ENCODE measurements at places on chromosomes 13 and 19. TPM values are rescaled to one million over a fixed set of nuclear protein-coding genes. Genes with fewer than 3 reads are reported as not detected.

The PALM3 gene
- total RNA-seq: 6.6 TPM

The FPR3 gene
- 7.8 TPM for total RNA-seq

The TUBA3C gene
- not detected for total RNA-seq

The UGGT2 gene
- total RNA-seq: 23.0 TPM

The CLEC11A gene
- total RNA-seq: 11.0 TPM

The CFAP97D2 gene
- total RNA-seq: not detected

The B3GNT3 gene
- total RNA-seq: 1.0 TPM

The FXYD3 gene
- total RNA-seq: not detected

The SLC25A41 gene
- 0.14 TPM for total RNA-seq

The PSG1 gene
- not detected for total RNA-seq

The HCN2 gene
- total RNA-seq: 0.05 TPM

The LIM2 gene
- total RNA-seq: not detected

The SMIM17 gene
- total RNA-seq: not detected

The WDR62 gene
- 0.59 TPM for total RNA-seq

DNA sequence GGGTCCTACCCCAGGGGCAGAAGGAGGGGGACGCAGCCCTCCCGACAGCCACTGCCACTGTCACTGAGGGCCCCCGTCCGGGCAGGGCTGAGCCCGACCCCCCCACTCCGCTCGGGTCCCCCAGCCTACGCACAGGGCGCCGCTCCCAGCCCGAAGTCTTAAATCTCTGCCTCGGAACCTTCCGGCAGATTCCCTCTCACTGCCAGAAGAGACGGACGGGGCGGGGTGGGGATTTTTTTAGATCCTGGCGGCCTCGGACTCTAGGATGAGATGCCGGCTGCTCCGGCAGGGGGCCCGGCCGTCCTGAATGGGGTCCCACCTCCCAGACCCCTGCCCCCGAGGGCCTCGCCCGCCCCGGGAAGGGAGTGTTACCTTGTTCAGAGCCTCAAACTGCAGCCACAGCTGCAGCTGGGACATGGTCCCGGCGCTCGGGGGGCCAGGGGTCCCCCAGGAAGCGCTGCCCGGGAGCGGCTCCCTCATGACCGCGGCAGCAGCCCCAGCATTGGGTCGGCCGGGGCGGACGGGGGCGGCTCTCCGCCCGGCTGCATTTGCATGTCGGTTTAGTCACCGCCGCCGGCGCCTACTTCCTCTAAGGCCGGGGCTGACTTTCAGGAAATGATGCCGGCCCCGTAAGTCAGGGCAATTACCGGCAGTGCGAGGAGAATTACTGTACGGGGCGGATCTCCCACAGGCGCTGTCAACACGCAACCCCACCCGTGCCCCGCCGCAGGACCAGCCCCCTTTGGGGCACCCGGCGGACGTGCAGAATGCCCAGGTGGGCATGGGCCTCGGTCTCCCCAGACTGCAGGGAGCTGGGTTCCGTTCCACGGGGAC lies 28.1 kb downstream of the GPX4 start:
- DNase-seq: peak; percentile 49

DNA sequence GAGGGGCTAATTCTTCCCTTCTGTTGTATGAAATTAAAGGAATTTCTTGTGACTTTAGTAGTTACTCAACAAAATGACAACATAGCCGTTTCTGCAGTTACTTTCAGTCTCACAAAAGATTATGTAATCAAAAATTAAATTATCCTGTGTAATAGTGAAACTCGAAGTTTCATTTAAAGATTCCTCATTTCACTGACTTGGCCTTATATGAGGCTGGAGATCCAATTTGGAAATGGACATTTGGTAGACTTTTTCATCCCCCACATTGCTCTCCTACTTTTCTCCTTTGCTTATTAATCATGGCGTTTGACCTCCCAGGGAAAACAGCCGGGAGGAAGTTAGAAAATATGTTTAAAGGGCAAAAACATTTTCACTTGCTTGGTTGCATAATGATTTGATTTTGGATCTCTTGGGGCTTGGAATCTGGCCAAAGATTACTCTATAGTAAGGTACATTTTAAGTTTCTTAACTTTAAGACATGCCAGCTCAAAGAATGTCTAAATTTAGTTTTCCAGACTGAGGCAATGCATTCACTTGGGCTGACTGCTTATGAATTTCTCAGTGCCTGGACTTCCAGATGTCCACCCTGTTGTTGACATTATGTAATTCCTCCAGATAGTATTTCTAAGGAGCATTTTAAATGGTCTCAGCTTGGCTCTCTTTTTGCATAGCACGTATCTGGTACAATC lies 1364.9 kb upstream of the MIR17HG start:
- DNase-seq: no peak

GRCh38 chr19:40200341-40201099 lies 9.3 kb downstream of the MAP3K10 start:
- no peak for DNase-seq

DNA sequence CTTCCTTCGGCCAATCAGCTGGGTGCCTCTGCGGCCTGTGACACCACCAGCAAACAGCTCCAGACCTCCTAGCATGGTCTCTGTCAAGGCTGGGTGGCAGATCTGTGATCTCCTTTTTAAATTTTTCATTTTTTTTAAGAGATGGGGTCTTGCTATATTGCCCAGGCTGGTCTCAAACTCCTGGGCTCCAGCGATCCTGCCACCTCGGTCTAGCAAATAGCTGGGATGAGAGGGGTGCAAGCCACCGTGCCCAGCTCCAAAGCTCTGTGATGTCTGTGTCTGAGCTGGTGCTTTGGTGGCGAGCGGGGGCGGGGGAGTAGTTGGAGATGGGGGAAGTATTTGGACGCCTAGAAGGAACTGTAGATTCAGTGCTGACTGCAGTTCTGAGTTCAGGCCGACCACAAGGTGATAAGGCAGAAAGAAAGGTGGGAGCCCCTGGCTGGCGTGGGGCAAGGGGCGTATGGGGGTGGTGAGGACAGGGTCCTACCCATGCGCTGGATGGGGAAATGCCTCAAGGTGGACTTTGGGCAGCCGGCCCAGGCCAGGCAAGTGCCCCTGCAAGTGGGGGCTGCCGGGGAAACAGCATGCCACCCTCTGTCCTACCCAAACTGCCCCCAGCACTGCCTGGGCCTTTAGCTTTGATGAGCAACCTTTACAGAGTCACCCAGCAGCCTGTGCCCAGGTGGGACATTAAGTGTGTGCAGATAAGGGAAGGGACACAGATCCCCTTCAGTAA lies 5.5 kb downstream of the DPP9 start:
- DNase-seq: no peak

GRCh38 chr19:1411255-1412191 lies 4.1 kb downstream of the DAZAP1 start:
- DNase-seq: no peak

- DNase-seq: no peak
Measured at GRCh38 chr19:313988-314815, 23.0 kb upstream of the PLPP2 start.

GRCh38 chr13:78238911-78239310 lies 320.3 kb upstream of the EDNRB start:
- no peak for DNase-seq

GRCh38 chr19:3573162-3573857 lies 566 bp downstream of the HMG20B start:
- no peak for DNase-seq

- DNase-seq: no peak
Measured at GRCh38 chr13:41785402-41786172, 175.3 kb downstream of the VWA8 start.

GRCh38 chr13:19519049-19519448 lies 42.3 kb downstream of the TPTE2 start:
- no peak for DNase-seq

- DNase-seq: peak; percentile 61
Measured at GRCh38 chr19:1945899-1946298, 4.9 kb downstream of the CSNK1G2 start.

GRCh38 chr13:104297075-104297474 lies 1230.9 kb upstream of the SLC10A2 start:
- DNase-seq: no peak

DNA sequence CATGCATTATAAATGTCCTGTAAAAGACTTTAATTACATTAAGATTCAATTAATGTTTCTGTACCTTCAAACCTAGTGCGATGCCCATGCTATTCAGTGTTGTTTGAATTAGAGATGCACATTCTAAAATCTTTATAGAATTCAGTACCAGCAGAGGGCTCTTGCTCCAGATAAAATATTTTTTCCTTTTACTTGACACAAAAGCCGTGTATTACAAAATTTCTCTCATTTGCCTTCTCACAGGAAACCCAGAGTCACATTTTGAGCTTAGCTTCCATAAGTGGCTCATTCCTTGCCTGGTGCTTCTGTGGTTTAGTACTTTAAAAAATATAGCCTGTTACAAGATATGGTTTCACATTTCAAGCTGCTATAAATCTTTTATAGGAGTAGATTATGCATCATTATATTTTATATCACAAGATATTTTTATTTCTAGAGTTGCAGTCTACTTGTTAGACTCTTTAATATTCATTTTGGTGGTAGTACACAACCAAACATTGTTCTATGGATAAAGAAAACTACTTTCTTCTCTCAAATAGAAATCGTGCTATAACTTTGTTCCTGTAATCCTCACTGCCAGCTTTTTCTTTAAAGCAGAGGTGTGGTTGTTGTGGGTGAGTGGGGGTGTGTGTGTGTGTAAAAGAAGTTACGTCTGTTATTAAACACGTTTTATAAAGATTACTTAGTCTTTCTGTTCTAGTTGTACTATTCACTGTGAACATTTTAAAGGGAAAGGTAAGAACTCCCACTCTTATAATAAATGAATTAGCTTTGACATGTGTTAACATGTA lies 101.4 kb downstream of the RNF17 start:
- DNase-seq: no peak

- no peak for DNase-seq
Measured at GRCh38 chr13:20998649-20999415, 62.6 kb downstream of the LATS2 start.
